Panc1 (cell line): ENCODE measurements at places on chromosomes 12 and 14.

GRCh38 chr12:47783024-47783755, 10.2 kb downstream of the SLC48A1 start:
- no peak for DNase-seq

DNA sequence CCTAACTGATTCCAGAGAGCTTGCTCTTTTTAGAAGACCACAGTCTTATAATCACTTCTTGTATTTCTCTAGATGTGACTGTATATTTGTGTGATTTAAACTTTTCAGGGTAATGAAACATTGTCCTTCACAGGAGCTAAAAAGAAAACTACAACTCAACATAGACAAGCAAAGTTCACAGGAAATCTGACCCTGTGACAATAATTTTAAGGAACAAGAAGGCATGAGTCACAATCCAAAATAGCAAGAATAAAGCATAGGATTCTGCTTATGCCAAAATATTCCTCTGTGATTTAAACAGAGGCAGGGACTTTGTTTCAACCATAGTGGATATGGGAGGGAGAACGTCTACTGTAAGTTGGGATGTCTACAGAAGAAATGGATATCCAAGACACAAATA, 44.3 kb downstream of the GPR65 start:
- DNase-seq = no peak

- DNase-seq = no peak
Observed at GRCh38 chr14:26339381-26339780, 258.5 kb downstream of the NOVA1 start.

GRCh38 chr12:26795910-26796309, 37.1 kb downstream of the ITPR2 start:
- DNase-seq = no peak

DNA sequence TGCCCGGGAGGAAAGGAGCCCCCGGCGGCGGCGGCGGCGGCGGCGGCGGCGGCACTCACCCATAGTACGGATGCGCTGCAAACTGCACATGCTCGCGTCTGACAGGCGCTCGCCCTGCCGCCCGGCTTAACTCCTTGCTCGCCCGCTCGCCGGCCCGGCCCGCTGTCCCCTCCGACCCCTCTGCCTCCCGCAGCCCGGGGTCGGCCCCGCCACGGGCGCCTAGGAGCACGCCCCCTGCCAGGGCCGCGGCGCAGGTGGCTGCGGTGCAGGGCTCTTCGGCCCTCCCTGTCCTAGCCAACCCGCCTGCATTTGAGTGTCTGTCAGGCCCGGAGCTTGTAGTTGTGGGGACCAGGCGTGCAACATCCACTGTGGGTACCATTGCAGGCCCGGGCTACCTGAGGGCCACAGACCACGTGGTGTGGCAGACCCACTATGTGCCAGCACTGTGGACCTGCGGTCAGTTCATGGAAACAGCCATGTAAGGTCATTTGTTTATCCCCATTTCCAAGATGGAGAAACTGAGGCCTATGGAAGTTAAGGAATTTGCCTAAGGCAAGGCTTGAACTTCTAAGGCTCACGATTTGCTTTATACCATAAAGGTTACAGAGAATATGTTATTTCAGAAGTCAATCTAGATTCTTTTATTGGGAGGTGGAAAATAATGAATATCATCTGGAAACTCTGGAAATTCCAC, 17.6 kb upstream of the PLEKHH1 start:
- no peak for DNase-seq

GRCh38 chr12:15726027-15726877, 62.9 kb downstream of the EPS8 start:
- no peak for DNase-seq

- no peak for DNase-seq
Observed at GRCh38 chr12:113408756-113409298, 5.1 kb upstream of the SDS start.

- peak; percentile 17 for DNase-seq
Observed at GRCh38 chr14:41925409-41925808, 318.7 kb downstream of the LRFN5 start.

DNA sequence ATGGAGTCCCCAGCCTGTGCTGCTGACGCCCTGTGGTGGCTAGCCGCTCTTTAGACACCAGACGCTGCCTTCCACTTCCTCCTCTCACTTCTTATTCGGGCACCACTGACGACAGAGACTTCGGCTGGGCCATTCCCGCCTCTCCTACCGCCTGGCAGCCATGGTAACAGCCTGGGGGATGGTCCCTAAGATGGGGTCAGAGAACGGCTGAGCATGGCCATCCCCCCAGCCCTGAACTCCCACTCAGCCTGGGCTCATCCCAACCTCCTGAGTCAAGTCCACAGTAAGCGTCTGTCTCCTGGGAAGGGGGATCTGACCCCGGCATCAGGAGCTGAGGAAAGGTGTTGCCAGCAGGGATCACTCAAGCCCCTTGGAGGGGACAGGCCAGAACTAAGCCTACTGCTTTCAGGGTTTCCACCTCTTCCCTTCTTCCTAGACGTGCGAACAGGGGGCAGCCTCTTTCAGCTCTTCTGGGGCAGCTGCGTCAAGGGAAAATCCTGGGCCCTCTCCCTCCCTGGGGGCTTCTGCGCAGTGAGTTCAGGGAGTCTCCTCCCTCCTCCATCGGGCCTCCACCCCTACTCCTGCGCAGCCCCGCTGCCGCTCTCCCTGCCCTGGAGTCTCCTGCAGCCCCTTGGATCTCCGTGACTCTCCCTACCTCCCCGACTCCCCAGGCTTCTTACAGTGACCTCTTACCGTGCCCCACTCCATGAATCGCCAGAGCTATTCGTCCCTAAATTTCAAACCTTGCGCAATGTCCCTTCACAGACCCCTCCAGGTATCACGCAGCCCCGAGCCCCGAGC, 643 bp upstream of the TAMALIN start:
- no peak for DNase-seq

GRCh38 chr12:78787576-78787975, 77.0 kb upstream of the SYT1 start:
- no peak for DNase-seq

GRCh38 chr12:6391013-6391412, 7.1 kb downstream of the LTBR start:
- DNase-seq = no peak

DNA sequence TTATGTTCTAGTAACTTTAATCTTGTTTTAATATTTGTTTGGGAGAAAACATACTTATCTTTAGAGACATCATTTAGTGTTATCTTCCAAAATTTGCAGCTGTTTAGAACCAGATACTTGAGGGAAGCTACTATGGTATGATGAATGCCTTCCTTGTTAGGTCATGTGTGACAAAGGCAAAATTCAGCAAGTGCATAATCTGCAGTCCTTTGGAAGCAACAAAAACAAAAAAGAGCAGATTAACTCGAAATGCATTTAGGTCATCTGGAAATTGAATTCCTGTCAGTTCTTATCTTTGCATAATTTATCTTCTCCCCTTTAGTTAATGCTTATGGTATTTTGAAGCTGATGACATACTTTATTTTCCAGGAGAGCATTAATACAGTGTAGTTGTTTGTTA, 3.5 kb downstream of the FBXO34 start:
- no peak for DNase-seq

GRCh38 chr12:127494961-127495915, 771.7 kb upstream of the TMEM132C start:
- no peak for DNase-seq

GRCh38 chr12:123046431-123046830, 66.0 kb downstream of the ARL6IP4 start:
- DNase-seq = no peak

GRCh38 chr12:112357214-112357613, 25.0 kb downstream of the HECTD4 start:
- no peak for DNase-seq

GRCh38 chr12:44852483-44852882, 23.6 kb downstream of the NELL2 start:
- DNase-seq = no peak

- DNase-seq = no peak
Observed at GRCh38 chr12:110349514-110350151, 53.9 kb downstream of the ANAPC7 start.

GRCh38 chr14:88212691-88213090, 110.4 kb downstream of the KCNK10 start:
- no peak for DNase-seq

GRCh38 chr12:3045989-3046388, 31.2 kb upstream of the TSPAN9 start:
- no peak for DNase-seq

- DNase-seq = no peak
Observed at GRCh38 chr14:85273952-85274351, 256.0 kb upstream of the FLRT2 start.

DNA sequence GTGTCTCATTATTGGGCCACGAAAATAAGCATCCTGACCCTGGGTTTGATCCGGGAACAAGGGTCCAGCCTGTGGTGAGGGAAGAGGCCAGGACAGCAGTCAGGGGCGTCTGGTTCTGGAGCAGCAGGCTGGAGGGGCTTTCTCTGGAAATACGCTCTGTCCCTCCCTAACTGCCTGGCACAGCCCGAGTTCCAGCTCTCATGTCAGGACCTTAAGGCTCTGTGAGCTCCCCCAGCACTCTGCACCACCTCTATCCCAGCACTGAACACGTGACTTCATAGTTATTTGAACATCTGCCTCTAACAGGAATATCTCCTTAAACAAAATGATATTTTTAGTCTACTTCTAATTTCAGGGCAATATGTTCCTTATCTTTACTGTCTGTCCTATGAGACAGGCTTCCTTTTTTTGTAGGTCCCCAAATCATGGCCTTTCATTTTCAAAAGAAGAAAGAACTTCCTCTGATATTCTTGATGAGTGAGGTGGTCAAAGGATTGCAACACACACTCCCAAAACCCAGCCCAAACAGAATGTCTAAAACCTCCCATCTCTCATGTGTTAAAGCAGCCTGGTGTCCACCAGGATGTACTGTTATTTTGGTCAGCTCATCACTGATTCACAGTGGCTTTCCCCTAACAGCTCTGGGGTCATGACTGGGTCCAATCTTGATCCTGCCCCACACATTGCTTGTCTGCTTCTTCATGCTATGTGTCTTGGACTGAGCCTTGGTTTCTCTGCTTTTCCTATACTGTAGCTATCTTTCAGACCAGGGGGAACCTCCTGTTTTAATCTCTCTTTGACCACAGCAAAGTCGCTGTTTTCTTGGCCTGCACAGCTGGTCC, 9.7 kb downstream of the AQP6 start:
- no peak for DNase-seq

DNA sequence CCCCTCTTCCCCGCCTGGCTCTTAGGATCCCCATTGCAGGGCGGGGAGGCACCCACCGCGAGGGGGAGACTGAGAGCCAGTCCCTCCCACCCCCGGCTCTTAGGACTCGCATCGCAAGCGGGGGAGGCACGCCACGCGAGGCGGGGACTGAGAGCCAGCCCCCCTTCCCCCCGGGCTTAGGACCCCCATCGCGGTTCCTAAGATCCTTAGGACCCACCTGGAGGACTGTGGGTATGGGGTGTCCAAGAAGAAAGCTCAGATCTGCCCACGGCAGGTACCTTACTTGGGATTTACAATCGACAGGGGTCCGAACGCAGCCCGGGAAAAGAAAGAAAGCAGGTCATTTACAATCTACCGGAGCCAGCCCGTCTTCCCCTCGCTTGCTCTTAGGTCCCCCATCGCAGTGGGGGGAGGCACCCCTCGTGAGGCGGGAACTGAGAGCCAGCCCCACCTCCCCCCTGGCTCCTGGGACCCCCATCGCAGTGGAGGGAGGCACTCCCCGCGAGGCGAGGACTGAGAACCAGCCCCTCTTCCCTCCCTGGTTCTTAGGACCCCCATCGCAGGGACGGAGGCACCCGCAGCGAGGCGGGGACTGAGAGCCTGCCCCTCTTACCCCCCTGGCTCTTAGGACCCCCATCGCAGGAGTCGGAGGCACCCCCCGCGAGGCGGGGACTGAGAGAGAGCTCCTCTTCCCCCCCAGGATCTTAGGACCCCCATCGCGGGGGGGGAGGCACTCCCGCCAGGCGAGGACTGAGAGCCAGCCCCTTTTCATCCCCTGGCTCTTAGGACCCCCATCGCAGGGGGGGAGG, 43.7 kb downstream of the DDX11 start:
- DNase-seq = peak; percentile 20

DNA sequence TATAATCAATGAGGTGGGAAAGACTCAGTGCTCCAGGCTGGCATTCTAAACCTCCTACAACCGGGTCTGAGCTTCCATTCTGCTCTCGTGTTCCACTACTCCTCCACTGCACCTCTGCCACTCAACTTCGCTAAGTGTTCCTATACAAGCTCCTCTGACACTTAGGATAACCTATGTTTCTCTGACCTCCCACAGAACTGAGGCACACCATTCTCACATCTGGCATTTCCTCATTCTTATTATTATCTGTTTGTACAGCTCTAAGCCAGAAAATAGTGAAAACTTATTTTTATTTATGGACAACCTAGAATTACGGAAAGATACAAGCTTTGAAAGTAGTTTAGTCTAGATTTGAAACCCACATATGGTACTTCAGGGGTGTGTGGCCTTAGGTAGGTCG, 127.0 kb downstream of the MED13L start:
- DNase-seq = no peak

- no peak for DNase-seq
Observed at GRCh38 chr12:58925111-58925611, 4.9 kb upstream of the LRIG3 start.

DNA sequence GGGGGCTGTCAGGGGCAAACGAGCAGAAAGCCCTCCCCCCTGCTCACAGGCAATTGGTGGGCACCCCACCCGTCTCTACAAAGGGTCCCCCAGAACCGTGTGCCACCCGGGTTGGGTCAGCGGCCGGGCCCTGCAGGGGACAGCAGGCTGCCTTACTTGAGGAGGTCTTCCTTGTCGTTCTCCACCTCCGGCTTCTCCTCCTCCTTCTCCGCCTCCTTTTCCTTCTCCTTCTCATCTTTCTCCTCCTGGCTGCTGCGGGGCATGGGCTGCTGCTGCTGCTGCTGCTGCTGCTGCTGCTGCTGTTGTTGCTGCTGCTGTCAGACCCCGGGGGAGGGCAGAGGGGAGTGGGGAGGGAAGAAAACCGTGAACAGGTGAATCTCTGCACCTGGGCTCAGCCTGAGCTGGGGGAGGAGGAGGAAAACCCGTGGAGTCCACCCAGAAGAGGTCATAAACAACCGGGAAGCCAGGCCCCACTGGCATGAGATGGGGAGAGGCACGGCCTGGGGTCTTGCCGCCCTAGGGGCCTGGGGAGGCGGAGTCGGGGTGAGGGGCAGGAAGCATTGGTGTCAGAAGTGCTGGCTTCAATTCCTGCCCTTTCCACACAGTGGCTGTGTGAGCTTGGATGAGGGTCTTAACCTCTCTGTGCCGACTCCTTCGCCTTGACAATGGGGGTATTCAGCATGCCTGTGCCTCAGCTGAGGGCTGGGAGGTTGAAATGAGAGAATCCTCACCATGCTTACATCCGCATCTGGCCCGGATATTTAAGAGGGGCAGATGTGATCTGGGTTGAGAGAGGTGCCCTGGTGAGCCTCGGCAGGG, 107.6 kb downstream of the RFLNA start:
- DNase-seq = no peak

DNA sequence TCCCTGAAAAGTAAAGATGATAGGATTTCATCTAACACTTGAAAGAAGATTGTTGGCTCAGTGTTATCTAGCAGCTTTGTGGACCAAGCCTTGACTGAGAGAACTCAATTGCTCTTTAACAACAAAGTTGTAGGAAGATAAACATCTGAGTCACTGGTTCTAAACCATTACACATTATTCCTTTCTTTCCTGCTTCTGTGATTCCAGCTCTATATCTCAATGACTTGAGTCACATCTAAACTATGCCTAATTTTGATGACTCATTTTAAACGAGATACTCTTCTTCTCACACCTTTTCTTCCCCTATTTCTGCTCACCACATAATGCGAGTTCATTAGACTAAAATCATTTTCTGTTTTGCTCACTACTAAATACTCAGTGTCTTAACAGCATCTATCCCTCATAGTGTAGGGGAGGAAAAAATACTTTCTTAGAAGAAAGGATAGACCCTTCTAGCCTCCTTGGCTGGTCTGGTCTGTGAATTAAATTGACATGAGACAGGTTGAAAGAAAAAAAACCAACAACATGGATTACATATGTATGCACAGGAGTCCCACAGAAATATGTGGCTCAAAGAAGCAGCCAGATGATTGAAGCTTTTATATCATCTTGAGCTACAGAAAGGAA, 201.4 kb downstream of the C12orf50 start:
- no peak for DNase-seq
